ENCODE measurements at places on chromosomes 6 and 20. TPM values are rescaled to one million over a fixed set of nuclear protein-coding genes. Genes with fewer than 3 reads are reported as not detected.
A peak's percentile ranks its signal among the peaks of the same experiment; 100 is the strongest.

RSPO3 gene
- total RNA-seq = not detected

DNA sequence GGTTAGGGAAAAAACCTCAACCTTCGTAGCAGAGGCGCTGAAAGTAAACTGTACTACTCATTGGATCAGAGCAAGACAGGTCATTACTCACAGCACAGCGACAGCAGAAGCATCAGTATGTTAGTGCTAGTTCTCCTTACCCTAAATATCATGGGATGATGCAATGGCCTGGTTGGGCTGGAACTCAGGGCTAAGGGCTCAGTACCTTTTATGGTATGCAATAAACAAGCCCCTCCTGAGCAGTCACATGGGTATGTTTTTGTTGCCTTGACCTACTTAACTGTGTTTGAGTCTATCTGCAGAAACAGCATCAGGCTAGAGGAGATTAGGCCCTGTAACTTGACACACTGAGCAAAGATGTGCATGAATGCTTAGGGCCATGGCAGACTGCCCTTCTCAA is 369.4 kb upstream of the IMPG1 start:
- no peak for DNase-seq
- H3K4me1 ChIP-seq = no peaks in the 10 kb centered on the region
- no peak overlapping the region for H3K27ac ChIP-seq
- no peaks in the 10 kb centered on the region for H3K36me3 ChIP-seq
- H3K27me3 ChIP-seq = no peaks in the 10 kb centered on the region
- no peak overlapping the region for H3K4me3 ChIP-seq

GRCh38 chr6:140830666-140831065 is 1302.1 kb upstream of the GJE1 start:
- H3K36me3 ChIP-seq = peaks cover 4% of the 10 kb centered on the region
- no peaks in the 10 kb centered on the region for H3K27me3 ChIP-seq
- peaks cover 6% of the 10 kb centered on the region for H3K4me1 ChIP-seq
- H3K27ac ChIP-seq = no peak overlapping the region
- no peak for DNase-seq

CEBPB gene
- total RNA-seq = 53.5 TPM

DNA sequence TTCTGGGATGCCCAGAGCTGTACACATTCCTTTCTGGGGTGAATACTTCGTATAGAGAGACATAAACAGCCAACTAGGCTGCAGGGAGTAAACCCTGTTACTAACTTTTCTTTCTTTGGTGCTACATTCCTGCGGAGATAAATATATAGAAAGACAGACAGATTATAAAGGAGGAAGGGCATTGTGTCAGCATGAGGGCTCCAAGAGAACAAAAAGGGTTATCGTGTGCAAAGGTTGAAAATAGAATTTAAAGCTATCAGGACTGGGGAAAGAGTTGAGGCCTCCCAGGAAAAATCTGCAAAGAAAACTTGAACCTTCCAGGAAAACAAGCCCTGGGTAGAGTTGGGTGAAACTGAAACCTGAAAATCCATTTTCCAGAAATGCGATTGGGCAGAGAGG is 68.0 kb downstream of the TMEM170B start:
- H3K4me3 ChIP-seq = no peak overlapping the region
- no peak for DNase-seq
- peaks cover 52% of the 10 kb centered on the region for H3K4me1 ChIP-seq

RBPJL gene
- not detected for total RNA-seq

CFAP206 gene
- not detected for total RNA-seq

TCF15 gene
- total RNA-seq = not detected

- H3K27ac ChIP-seq = peak overlapping the region; percentile 88
- peaks cover 29% of the 10 kb centered on the region for H3K4me1 ChIP-seq
- no peak overlapping the region for H3K4me3 ChIP-seq
- H3K36me3 ChIP-seq = no peaks in the 10 kb centered on the region
- H3K27me3 ChIP-seq = no peaks in the 10 kb centered on the region
- DNase-seq = peak; percentile 88
Observed at GRCh38 chr6:157089258-157089657, 234.1 kb downstream of the TMEM242 start.

DNA sequence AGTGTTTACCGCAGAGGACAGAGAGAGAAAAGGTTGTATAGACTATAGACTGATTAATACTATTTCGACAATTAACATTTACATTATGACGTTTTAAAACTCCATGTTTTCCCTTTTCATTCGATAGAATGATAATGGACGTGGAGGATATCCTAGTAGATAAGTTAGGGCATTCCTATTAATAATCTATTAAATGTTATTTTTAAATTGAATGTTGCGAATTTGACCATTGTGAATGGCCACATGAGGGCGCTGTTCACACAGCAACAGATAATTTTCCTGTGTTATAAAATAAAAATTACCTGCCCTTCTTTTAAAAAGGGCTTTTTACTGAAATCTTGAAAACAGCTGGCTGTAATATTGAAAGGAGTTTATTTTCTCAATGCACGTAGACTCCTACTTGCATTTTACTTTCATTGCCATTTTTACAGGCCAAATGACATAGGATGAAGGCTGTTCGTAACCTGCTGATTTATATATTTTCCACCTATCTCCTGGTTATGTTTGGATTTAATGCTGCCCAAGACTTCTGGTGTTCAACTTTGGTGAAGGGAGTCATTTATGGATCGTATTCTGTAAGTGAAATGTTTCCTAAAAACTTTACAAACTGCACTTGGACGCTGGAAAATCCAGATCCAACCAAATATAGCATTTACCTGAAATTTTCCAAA is 3.3 kb downstream of the ADGRB3 start:
- H3K36me3 ChIP-seq = no peaks in the 10 kb centered on the region
- no peak for DNase-seq
- H3K4me3 ChIP-seq = no peak overlapping the region
- no peak overlapping the region for H3K27ac ChIP-seq
- H3K4me1 ChIP-seq = peaks cover 16% of the 10 kb centered on the region

DDAH2 gene
- total RNA-seq = 47.6 TPM

GRCh38 chr20:17868151-17868550 is 100.4 kb downstream of the SNX5 start:
- no peaks in the 10 kb centered on the region for H3K27me3 ChIP-seq
- no peak for DNase-seq
- H3K4me1 ChIP-seq = peaks cover 44% of the 10 kb centered on the region

DNA sequence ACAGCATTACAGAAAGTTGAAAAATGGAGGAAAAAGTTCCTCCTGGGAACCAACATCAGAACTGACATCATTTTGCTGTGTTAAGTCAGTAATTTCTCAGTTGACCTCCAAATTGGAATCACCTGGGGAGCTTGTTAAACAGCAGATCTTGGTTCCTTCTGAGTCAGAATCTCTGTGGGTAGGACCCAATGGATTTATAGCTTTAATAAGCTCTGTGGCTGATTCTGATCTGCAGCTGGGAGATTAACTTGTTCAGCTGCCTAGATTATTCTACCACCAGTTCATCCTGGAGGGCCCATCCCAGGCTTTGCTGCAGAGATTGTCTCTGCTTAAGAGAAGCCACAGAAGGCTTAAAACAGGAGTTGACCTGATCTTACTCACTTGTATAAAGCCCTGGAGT is 90.7 kb upstream of the POPDC3 start:
- H3K36me3 ChIP-seq = peaks cover 7% of the 10 kb centered on the region
- H3K27ac ChIP-seq = no peak overlapping the region
- peaks cover 5% of the 10 kb centered on the region for H3K27me3 ChIP-seq
- peak; percentile 22 for DNase-seq
- H3K4me3 ChIP-seq = no peak overlapping the region
- peaks cover 6% of the 10 kb centered on the region for H3K4me1 ChIP-seq

DNA sequence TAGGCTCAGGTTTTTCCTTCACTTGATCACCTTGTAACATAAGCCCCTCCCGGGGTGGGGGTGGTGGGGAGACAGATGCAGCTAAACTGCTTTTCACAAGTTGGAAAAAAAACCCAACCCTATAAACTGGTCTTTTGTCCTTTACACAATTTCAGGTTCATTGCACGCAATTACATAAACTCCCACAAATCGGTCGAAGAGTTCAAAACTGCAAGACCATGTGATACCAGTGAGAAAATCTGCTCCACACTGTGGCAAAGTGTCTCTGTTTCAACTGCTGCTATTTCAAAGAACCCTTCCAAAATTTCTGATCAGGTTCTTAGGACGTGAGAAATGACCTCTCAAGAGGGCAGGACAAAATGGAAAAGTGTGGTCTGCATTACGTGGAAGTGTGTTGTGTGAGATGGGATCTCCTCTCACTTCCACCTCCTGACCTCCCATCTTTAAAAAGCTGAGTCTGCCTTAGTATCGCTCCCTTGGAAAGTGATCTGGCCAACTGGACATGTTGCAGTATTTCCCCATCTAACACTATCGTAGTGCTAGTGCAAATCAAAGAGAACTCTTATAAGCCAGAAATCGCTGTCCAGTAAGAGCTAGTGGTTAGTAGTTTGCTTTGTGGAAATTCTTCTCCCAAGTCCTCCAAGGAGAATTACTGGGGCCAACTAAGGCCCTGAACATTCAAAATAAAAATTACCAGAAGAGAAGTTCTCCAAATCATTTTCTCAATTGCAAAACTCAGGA is 60.1 kb downstream of the PRND start:
- H3K27me3 ChIP-seq = peaks cover 12% of the 10 kb centered on the region
- H3K4me1 ChIP-seq = peaks cover 8% of the 10 kb centered on the region
- peaks cover under 1% of the 10 kb centered on the region for H3K36me3 ChIP-seq
- no peak overlapping the region for H3K4me3 ChIP-seq
- H3K27ac ChIP-seq = no peak overlapping the region
- DNase-seq = no peak

ECT2L gene
- total RNA-seq = not detected

DNA sequence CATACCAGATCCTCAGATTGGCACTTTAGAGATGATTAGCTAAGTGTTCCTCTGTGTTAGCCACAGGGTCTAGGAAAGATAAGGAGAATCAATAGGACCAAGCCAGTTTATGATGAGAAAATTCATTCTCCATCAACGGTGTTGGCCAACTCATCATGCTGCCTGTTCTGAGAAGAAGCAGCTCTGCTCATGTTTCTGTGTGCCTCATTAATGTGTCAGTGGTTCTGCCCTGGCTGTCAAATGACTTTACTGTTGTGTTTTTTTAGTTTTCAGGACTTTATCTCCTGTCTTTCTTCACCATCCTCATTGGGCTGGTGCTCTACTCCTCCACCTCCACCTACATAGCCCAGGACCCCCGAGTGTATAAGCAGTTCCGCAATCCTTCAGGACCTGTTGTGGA is 234.3 kb upstream of the PLN start:
- H3K4me1 ChIP-seq = peaks cover 13% of the 10 kb centered on the region
- no peak for DNase-seq
- H3K27ac ChIP-seq = no peak overlapping the region
- peaks cover 2% of the 10 kb centered on the region for H3K27me3 ChIP-seq
- no peak overlapping the region for H3K4me3 ChIP-seq
- no peaks in the 10 kb centered on the region for H3K36me3 ChIP-seq

ACSS2 gene
- 16.2 TPM for total RNA-seq

COX4I2 gene
- not detected for total RNA-seq

BPIFA3 gene
- total RNA-seq = not detected

DNA sequence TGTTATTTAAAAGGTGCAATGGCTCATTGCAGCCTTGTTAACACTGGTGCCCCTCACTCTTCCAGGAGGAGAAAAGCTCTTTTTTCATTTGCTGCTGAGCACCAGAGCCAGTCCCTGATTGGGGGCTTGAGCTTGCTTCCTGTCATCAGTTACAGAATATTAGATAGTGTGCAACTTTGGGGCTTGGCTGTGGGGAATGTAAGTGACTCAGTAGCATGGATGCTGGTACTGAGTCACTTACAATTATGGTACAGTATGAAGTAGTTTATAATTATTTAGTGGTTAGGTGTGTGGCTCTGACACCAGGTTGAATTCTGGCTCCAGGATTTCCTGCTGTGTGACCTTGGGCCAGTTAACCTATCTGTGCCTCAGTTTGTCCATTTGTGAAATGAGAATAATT is 37.6 kb downstream of the ANKS1A start:
- no peaks in the 10 kb centered on the region for H3K36me3 ChIP-seq
- peak; percentile 65 for DNase-seq
- peaks cover 46% of the 10 kb centered on the region for H3K4me1 ChIP-seq
- H3K27ac ChIP-seq = peak overlapping the region; percentile 71
- H3K4me3 ChIP-seq = no peak overlapping the region

GRCh38 chr6:149319422-149319821 is 1.9 kb downstream of the TAB2 start:
- H3K4me3 ChIP-seq = peak overlapping the region; percentile 94
- peak overlapping the region; percentile 81 for H3K27ac ChIP-seq
- H3K27me3 ChIP-seq = no peaks in the 10 kb centered on the region
- H3K4me1 ChIP-seq = peaks cover 58% of the 10 kb centered on the region
- DNase-seq = no peak

GRCh38 chr6:133551436-133551835 is 310.3 kb downstream of the EYA4 start:
- H3K27ac ChIP-seq = peak overlapping the region; percentile 63
- peak overlapping the region; percentile 43 for H3K4me3 ChIP-seq
- H3K36me3 ChIP-seq = no peaks in the 10 kb centered on the region
- peak; percentile 13 for DNase-seq

BCLAF1 gene
- 155 TPM for total RNA-seq

ETV7 gene
- total RNA-seq = 0.39 TPM

Measured in HFFc6 (cell line).